Muscle of leg (tissue), 16 donors: ENCODE measurements at places on chromosomes 12 and 14.

DNA sequence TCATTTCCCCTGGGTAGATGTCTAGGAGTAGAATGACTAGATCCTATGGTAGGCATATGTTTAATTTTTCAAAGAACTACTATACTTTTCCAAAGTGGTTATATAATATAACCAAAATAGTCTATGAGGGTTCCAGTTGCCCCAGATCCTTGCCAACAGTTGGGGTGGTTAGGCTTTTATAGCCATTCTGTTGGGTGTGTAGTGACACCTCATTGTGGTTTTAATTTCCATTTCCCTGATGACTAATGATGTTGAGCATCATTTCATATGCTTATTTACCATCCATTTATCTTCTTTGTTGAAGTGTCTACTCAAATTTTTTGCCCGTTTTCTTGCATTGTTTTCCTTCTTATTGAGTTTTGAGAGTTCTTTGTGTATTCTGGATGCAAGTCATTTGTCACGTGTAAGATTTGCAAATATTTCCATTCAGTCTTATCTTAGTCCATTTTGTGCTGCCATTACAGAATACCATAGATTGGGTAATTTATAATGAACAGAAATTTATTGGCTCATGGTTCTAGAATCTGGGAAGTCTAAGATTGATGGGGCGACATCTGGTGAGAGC is 4.7 kb downstream of the SYNE2 start:
- no peak overlapping the region for H3K27ac ChIP-seq
- no peaks in the 10 kb centered on the region for H3K27me3 ChIP-seq
- H3K4me1 ChIP-seq: peaks cover 5% of the 10 kb centered on the region

DNA sequence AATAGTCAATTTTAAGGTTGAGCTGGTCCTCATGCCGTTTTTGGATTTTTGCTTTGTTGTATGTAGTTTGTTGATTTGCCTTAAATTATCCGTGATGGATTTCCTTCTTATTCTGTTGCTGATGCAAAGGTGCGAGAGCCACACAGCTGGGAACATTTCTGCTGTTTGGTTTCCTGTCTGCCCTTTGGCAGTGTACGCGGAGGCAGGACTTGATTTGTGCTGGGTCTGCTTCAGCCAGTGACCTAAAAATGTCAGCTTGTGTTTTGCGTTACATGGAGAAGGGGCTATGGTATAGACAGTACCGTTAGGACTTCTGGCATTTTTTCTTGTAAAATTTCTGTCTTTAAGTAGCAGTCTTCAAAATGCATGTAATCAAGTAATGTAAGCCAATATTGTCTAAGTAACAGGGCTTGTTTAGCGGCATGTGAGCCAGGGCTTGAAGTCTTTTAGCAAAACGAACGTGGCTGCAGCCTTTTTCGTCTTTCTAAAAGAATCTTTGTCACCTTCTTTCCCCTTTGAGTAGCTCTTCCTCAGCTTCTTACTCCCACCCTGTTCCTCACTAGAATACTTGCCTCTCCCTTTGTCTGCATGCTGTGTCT is 18.2 kb upstream of the RD3L start:
- H3K27me3 ChIP-seq: no peaks in the 10 kb centered on the region
- no peak overlapping the region for H3K27ac ChIP-seq
- H3K36me3 ChIP-seq: no peaks in the 10 kb centered on the region
- H3K4me1 ChIP-seq: no peaks in the 10 kb centered on the region
- DNase-seq: no peak

DNA sequence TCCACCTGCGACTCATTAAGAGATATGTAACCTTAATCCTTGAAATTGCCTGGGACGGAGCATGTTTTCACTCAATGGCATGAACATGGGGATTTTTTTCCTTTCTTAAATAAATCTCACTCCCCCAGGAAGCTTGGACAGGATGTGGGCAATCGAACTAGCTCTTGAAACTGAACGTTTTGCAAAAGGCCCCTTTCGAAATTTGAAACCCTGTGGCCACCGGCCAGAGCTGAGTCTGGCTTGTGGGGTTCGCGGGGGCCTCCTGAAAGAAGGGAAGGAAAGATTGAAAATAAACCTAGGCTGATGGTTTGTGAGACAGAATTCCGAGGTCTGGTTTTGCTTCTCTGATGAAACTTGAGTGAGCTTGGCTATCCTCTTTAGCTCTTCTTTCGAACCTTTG is 101.4 kb upstream of the RTL1 start:
- peaks cover 80% of the 10 kb centered on the region for H3K36me3 ChIP-seq
- no peaks in the 10 kb centered on the region for H3K27me3 ChIP-seq
- H3K4me1 ChIP-seq: peaks cover 49% of the 10 kb centered on the region
- H3K4me3 ChIP-seq: no peak overlapping the region
- no peak overlapping the region for H3K27ac ChIP-seq

DNA sequence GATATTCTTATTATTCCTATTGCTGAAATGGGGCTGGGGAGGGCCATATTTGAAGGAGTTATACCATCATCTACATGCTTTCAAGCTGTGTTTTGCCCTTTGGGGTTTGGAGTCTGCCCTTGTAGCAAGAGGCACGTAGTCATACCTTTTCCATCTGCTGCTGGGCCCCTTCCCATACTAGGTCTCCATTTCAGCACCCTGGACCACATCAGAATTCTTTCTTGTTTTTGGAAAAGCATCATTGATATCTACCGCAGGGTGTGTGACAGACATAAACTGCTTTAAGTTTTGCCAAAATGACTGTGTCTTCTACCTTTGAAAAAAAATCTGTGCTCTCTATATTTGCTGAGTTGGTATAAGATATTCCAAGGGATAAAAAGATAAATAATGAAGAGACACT is 12.3 kb upstream of the DUSP6 start:
- H3K4me1 ChIP-seq: no peaks in the 10 kb centered on the region
- H3K36me3 ChIP-seq: no peaks in the 10 kb centered on the region
- no peak for DNase-seq
- H3K4me3 ChIP-seq: no peak overlapping the region

DNA sequence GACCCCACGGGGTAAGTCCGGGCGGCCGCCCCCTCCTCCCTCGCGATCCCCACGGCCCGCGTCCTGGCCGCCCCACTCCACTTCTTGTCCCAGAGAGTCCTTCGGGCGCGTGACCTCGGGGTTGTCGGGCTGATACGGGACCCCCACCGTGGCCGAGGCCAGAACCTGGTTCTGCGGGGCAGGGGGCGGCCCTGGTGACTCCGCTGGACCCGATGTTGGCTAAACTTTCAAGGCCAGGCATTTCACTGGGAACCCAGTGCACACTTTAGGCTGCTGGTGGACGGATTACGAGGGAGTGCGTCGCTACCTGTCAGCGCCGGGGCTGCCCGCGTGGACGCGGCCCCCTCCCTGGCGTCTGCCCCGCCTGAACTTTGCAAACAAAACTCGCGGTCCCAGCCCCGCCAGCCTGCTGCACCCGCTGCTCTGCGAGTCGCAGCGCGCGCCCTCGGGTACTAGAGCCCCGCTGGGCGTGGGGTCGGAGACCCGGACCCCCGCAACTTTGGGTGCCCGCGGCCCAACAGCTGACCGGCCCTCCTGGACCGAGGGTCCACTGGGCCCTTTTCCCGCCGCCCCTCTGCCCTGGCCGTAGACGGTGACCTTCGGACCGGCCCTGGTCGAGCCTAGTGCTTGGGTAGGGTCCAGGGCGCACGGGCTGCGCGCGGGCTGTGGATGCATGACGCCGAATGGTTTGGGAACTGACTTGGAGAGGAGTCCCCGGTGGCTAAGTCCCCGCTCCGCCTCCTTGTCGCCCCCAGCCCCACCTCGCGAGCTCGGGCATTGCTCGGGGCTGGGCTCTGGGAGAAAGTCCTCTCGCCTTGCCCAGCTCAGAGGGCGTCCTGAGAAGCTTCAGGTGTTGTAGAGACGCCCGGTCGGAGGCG is 624 bp downstream of the RIN3 start:
- H3K4me1 ChIP-seq: peaks cover 40% of the 10 kb centered on the region
- H3K27ac ChIP-seq: peak overlapping the region; percentile 76
- peak; percentile 50 for DNase-seq
- peak overlapping the region; percentile 76 for H3K4me3 ChIP-seq
- peaks cover 3% of the 10 kb centered on the region for H3K27me3 ChIP-seq

DNA sequence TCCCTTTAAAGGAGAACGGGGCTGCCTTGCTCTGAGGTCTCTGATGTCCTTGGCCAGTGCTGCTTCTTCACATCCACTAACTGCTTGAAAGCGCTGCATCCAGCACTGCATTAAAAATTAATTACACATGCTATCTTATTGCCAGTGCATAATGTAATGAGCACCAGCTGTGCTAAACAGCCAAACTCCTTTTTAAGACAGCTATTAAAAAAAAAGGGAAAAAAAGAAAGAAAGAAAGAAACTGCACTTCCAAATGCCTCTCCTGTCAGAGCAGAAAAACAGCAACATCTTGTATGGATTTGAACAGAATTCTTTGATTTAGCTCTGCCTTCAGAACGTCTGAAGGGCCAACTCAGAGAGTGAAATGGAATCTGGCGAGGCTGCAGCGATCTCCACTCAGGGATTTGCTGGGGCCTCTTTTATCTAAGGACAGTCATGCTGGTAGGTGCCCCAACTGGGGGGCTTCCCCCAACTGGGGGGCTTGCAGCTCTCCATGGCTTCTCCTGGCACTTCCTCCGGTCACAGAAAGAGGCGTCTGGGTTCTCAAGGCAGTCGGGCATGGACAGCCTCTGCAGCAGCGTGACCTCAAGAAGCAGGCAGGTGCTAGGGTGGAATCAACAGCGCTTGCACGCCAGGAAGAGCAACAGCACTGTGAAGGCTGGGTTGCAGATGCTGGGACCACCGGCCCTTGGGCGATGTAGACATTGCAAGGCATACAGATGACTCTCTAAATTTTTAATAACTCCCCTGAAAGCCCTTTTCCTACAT is 46.4 kb downstream of the BCL11B start:
- no peak overlapping the region for H3K4me3 ChIP-seq
- H3K27me3 ChIP-seq: peaks cover 24% of the 10 kb centered on the region
- H3K36me3 ChIP-seq: no peaks in the 10 kb centered on the region
- DNase-seq: peak; percentile 49
- H3K4me1 ChIP-seq: peaks cover 30% of the 10 kb centered on the region

GRCh38 chr14:95460647-95461478 is 55.6 kb downstream of the SYNE3 start:
- no peak overlapping the region for H3K4me3 ChIP-seq
- H3K27ac ChIP-seq: no peak overlapping the region
- peaks cover 21% of the 10 kb centered on the region for H3K36me3 ChIP-seq
- no peaks in the 10 kb centered on the region for H3K27me3 ChIP-seq
- peaks cover 55% of the 10 kb centered on the region for H3K4me1 ChIP-seq
- peak; percentile 67 for DNase-seq

DNA sequence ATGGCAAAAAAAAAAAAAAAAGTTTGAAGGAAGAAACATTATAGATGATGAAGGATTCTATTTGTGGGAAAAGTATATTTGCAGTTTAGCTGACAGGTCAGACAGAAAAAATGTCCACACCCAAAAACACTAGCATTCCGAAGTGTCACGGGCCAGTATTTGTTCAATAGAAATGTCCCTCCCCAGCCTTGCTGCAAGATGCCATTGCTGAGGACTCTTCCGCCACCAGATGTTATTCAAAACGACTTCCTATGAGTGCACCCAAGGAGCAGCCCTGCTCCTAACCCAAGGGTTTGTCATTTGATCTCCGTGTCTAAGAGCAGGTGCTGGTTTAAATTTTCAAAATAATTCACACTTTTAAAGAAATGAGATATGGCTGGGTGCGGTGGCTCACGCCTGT is 163.1 kb downstream of the GCH1 start:
- no peak overlapping the region for H3K4me3 ChIP-seq
- H3K27ac ChIP-seq: no peak overlapping the region
- H3K27me3 ChIP-seq: no peaks in the 10 kb centered on the region
- peaks cover 11% of the 10 kb centered on the region for H3K4me1 ChIP-seq
- peaks cover 34% of the 10 kb centered on the region for H3K36me3 ChIP-seq

- no peaks in the 10 kb centered on the region for H3K36me3 ChIP-seq
- no peak overlapping the region for H3K27ac ChIP-seq
- H3K4me3 ChIP-seq: no peak overlapping the region
- no peaks in the 10 kb centered on the region for H3K4me1 ChIP-seq
Observed at GRCh38 chr14:69972755-69973154, 93.5 kb downstream of the SMOC1 start.

DNA sequence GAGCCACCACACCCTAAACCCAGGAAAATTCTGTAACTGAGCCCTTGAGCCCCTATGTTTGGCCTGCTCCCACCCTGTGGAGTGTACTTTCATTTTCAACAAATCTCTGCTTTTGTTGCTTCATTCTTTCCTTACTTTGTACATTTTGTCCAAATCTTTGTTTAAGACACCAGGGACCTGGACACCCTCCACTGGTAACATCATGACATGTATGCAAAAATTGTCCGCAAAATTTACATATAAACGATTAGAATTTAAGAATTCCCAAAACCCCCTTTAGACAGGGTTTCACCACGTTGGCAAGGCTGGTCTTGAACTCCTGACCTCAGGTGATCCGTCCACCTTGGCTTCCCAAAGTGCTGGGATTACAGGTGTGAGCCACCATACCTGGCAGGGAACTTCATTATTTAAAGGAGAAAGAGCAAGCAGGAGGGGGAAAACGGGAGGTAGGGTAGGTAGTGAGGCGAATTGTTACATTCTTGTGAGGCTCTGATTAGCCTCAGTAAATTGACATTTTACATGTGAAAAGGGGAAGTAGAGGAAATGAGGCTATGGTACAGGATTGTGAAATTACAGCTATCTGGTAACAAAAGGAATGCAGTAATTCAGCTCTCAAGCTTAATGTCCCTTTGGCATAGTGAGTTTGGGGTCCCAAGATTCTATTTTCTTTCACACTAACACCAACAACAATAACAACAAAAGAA is 27.6 kb downstream of the TUBA1A start:
- H3K4me1 ChIP-seq: no peaks in the 10 kb centered on the region
- H3K27ac ChIP-seq: no peak overlapping the region
- no peaks in the 10 kb centered on the region for H3K36me3 ChIP-seq
- no peak for DNase-seq
- no peak overlapping the region for H3K4me3 ChIP-seq

GRCh38 chr12:119302451-119303080 is 32.0 kb upstream of the CCDC60 start:
- no peak overlapping the region for H3K4me3 ChIP-seq
- H3K27ac ChIP-seq: no peak overlapping the region
- H3K4me1 ChIP-seq: peaks cover 3% of the 10 kb centered on the region
- H3K27me3 ChIP-seq: no peaks in the 10 kb centered on the region
- peak; percentile 24 for DNase-seq
- no peaks in the 10 kb centered on the region for H3K36me3 ChIP-seq

DNA sequence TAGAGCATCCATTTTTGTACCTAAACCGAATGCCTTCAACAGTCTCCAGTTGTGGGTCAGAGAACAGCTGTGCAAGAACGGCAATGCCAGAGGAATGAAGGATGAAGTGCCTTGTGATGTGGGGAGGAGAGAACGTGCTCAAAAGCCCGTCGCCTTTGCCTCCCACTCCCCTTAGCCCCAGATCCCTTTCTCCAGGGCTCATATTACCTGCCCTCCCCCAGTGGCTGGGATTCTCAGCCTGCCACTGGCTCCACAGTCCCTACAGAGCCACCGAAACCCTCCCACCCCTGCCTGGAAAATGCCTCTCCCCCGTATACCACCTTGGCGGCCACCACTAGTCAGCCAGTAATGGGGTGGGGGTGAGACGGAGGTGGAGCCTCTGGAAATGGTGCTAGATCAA is 158.5 kb downstream of the ZFP36L1 start:
- H3K27ac ChIP-seq: peak overlapping the region; percentile 95
- no peaks in the 10 kb centered on the region for H3K27me3 ChIP-seq
- peak; percentile 57 for DNase-seq
- no peak overlapping the region for H3K4me3 ChIP-seq
- H3K4me1 ChIP-seq: peaks cover 73% of the 10 kb centered on the region
- no peaks in the 10 kb centered on the region for H3K36me3 ChIP-seq

- H3K4me3 ChIP-seq: no peak overlapping the region
- peak overlapping the region; percentile 87 for H3K27ac ChIP-seq
- no peak for DNase-seq
- H3K36me3 ChIP-seq: no peaks in the 10 kb centered on the region
- H3K27me3 ChIP-seq: no peaks in the 10 kb centered on the region
Observed at GRCh38 chr14:68230950-68231717, 411.6 kb downstream of the RAD51B start.

- H3K4me1 ChIP-seq: no peaks in the 10 kb centered on the region
- no peaks in the 10 kb centered on the region for H3K27me3 ChIP-seq
- DNase-seq: no peak
- no peak overlapping the region for H3K27ac ChIP-seq
Observed at GRCh38 chr12:32322354-32322753, 77.0 kb upstream of the FGD4 start.
